Activated CD4-positive, alpha-beta T cell treated with anti-CD3 and anti-CD28 coated beads for 48 hours (primary cell): ENCODE measurements at places on chromosomes 12 and 14.

GRCh38 chr14:95040708-95041476, 116.4 kb downstream of the DICER1 start:
- DNase-seq, result no peak

DNA sequence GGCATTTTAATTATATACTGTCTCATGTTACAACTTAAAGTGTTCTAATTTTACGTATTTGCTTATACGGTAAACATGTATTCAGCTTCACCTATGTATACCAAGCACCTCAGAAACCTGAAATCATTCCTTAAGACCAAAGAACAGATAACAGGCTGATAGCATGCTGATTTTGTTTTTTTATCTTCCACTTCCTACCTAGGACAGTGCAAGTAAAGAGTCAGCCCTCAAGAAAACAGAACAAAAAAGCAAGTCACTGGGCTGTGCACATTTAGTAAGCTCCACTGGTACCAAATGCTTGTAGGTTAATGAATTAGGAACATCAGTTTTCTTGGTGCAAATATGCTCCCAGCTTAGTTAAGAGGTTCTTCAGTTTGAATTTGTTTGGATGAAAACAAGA, 611.3 kb downstream of the VRK1 start:
- no peak for DNase-seq

DNA sequence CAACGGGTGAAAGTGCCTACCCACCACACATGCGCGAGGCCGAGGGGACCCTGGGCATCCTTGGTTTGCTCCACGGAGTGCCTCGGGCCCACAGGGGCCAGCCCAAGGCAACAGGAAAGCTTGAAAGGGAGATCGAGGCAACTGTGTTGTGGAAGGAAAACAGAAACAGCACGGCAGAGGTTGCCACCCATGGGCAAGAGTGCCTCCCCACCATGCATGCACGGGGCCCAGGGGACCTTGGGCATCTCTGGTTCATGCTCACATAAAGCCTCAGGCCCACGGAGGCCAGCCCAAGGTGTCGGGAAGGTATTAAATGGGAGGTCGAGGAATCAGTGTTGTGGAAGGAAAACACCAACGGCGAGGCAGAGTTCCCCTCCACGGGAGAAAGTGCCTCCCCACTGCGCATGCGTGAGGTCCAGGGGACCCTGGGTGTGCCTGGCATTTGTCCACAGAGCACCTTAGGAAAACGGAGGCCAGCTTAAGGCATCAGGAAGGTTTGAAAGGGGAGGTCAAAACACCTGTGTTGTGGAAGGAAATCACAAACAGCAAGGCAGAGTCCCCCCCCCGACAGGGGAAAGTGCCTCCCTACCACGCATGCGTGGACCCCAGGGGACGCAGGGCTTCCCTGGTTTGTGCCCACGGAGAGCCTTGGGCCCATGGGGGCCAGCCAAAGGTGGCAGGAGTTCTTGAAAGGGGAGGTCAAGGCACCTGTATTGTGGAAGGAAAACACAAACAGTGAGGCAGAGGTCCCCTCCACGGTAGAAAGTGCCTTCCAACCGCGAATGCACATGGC, 367.3 kb downstream of the ALG10 start:
- no peak for DNase-seq

GRCh38 chr14:37246427-37246829, 48.7 kb downstream of the MIPOL1 start:
- DNase-seq, result no peak

DNA sequence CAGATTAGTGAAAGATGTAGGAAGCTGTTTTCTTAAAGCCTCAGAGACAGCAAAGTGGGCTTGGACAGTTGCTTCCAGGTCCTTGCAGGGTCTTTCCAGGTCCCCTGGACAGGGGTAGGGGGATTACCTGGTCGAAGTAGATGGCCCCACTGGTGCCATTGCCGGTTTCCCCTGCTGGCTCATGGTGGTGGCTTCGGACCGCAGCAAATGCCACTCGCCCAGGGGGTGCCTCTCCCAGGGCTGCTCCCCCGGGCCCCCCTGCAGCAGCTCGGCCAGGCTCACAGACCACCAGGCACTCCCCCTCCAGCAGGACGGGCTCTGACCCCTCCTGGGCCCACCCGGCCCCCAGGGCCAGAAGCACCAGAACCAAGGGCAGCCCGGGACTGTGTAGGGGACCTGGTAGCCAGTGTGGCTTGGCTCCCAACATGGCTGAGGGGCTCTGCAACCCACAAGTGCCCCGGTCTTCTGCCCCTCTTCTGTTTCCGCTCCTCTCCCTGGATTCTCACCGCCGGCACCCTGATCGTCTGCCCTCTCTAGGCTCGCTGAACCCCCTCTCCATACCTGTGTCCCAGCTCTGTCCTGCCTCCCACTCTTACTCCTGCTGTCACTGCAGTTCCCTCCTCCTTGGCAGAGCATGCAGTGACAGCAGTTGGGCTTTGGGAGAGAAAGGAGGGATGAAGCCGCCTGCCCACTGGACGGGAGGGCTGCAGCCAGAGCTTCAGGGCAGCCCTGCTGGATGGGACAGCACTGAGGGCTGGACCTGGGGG, 657 bp downstream of the CBLN3 start:
- DNase-seq, result no peak

DNA sequence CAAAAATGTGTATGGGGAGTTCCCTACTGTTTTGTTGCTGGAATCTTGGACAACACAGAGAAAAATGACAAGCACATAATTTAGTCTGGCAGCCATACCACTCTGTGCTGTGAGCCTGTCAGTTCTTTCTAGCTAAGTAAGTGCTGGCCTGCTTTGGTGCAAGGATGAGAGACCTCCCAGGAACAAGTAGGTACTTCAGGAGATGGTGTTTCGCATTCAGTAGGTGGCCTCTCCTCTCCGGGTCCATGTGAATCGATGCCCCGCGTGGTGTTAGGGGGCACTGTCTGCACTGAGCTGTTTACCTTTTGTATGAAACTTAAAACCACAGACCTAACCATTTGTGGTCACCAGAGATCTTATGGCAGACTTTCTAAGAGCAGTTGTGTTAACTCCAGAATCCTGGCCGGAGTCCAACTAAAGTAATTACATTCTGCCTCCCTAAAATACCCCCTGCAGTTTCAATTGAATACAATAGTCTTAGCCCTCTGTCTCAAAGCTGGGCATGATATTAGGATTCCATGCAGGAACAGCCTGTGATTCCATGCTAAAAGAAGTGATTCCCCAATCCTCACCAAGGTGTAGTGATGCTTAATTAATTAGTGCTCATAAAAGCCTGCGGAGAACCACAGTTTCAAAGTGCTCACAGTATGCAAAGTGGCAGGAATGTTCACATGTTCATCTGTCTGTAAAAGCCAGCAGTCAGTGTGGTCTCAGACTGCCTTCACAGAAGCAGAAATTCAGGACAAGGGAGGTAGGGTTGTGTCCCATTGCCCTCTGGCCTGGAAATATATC, 64.2 kb downstream of the LLPH start:
- DNase-seq, result no peak

- no peak for DNase-seq
Measured at GRCh38 chr12:89829434-89829975, 120.9 kb upstream of the ATP2B1 start.

DNA sequence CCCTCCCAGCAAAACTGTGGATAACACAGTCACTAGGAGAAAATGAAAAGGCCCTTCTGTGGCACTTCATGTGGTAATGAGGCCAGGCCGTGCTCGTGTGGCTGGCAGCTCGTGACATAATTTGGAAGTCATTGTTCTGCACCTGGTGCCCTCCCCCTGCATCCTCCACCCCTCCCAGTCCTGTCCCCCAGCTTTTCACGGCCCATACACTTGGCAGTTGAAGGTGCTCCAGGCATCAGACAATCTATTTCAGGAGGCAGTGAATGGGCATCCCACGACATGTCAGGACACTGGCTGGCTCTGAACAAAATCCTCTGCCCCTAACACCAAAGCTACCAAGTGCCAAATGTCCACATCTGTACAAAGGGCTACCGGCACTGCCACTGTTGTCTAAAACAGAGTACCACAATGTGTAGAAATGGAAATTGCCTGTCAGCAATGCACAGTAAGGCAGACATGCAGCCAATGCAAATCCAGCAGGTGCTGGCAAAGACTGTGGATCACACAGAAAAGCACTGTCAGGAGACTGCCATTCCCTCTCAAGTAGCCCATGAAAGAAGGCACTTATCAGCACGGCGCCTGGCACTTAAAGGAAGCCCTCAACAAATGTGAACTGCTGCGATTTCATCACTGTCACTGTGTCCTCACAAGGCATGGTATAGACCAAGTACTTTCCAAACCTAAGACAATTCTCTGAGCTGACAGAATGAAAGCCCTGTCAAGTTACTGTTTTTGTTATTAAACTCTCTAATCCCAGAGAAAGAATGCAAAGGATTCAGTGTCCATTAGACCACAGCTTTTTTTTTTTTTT, 39.1 kb downstream of the CORO1C start:
- DNase-seq, result no peak
